SW480 (cell line): ENCODE measurements at places on chromosomes 1 and 21.

GRCh38 chr1:46342084-46342656, 1.6 kb downstream of the NSUN4 start:
- peak; percentile 13 for DNase-seq

DNA sequence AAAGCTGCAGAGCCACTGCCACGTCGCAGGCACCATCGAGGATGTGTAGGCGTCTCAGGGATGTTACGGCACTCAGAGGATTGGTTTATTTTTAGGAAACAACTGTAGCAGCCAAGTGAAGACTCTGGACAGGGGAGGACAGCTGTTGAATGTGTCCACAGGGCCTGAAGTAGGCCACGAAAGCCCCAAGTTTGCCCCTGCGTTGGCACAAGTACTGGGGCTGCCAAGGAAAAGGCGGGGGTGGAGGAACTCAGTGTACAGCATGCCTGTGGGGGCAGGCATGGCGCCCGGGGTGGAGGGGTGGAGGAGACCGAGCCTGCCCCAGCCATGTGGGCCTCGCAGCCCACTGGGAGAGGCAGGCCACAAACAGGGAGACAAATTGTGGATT, 89.7 kb downstream of the ADARB1 start:
- DNase-seq = no peak

- no peak for DNase-seq
These were observed 157.6 kb upstream of the PKN2 start for GRCh38 chr1:88526456-88526855.

DNA sequence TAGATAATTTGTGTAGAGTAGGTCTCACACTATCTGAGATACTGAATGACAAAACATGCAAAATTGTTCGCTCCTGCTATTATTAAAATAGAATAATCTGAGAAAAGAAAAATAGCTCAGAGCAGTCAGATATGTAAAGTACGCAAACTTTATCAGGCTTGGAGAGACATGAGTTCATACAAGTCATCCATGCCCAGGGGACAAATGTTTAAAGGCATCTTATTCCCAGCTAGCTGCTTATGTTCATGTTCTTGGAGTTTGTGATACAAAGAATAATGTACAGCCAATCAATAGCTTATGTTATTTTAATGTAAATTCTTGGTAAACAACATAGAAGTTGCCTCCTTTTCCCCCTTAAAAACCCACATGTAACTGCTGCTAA, 69.4 kb upstream of the USP25 start:
- DNase-seq = no peak

DNA sequence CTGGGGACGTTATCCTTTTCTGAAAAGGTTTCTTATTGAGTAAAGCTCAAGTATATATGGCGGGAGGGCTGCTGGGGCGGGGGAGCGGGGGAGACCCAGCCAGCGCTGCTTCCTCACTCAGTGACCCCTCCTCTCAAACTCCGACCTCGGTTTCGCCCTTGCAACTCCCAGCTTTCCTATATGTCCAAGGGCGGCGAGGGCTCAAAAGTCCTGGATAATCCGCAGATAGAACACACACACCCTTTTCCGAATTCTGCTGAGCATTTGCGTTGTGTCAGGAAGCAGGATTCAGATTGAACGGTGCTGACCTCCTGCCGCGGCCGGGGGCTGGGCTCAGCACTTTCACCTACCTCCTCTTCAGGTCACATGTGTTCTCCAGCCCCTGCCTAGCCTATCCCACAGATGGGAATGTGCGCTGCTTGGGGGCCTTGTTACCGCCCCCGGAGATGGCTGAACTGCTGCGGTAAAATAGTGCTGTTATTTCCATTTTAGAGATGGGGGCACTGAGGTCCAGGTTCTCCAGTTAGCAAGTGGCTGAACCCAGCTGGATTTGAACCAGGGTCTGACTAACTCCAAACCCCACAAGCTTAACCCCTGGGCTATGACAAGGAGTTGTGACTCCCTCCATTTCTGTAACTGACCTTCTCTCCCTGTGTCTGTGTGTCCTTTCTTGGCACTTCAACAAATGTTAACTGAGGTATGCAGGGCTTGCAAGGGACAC, 795 bp upstream of the AHDC1 start:
- DNase-seq = no peak

DNA sequence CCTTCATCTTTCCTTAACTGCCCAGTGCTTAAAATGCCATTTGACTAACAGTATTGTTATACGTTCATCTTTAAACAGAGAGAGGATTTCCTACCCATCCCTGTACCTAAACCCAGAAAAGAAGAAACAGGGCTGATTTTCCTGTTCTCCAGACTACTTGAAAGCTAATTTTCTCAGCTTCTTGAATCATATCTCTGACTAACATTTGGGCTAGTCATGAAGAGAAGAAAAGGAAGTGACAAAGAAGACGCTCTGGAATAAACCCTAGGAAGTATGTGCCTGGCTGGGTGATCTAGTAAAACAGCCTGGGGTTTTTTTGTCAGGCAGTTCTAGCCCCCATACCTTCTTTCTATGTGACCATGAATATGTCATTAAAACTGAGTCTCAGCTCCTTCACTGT, 44.8 kb upstream of the SGIP1 start:
- no peak for DNase-seq
